ENCODE measurements at places on chromosomes 3 and 15.

DNA sequence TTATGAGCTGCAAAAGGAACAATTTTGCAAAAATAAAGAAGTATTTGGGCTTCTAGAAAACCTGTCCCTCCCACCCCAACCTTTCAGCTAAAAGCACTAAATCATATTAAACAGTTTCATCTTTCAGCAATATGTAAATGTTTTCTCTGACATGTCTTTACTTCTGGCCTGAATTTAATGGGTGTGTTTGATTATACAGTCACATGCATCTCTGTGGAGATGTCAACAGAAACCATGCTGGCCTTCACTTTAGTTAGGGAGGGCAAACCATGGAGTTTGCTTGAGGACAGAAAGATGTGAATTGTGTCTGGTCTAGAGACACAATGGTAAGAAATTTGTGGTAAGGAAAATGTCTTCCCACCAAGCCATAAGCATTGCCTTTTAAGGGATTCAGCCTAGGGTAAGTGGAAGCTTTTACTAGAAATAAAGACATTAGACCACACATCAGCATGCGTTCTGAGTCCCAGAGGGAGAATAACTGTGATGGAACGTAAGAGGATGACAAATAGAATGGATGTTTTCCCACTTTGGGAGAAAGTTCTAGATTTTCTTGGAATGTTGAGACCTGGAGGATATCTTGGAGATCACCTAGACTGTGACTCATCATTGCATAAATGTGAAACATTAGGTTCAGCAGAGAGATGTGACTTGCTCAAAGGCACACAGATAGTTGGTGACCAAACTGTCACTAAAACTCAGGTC, 68.9 kb downstream of the ST8SIA2 start:
- no peak for DNase-seq

DNA sequence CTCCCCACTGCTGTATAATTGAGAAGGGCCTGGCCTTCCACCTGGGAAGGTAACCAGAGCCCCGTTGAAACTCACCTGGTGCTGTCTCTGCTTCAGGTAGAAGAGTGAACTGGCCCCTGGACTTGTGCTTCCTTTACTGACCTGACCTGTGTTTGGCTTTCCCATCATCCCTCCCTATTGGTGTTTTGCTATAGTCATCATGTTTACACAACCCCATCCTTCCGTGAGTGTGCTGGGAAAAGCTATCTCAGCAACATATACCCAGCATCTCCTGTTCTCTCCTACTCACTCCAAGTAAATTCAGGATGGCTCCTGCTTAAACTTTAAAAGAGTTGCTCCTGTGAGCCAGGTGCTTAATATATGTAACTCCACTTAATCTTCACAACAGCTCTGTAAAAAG, 77.2 kb upstream of the TSC22D2 start:
- no peak for DNase-seq

- DNase-seq: no peak
Measured at GRCh38 chr3:116929505-116930222, 220.1 kb downstream of the TUSC7 start.

GRCh38 chr15:67017311-67017710, 48.1 kb upstream of the SMAD3 start:
- DNase-seq: no peak

- DNase-seq: no peak
Measured at GRCh38 chr3:159839561-159840379, 148.9 kb upstream of the IL12A start.

DNA sequence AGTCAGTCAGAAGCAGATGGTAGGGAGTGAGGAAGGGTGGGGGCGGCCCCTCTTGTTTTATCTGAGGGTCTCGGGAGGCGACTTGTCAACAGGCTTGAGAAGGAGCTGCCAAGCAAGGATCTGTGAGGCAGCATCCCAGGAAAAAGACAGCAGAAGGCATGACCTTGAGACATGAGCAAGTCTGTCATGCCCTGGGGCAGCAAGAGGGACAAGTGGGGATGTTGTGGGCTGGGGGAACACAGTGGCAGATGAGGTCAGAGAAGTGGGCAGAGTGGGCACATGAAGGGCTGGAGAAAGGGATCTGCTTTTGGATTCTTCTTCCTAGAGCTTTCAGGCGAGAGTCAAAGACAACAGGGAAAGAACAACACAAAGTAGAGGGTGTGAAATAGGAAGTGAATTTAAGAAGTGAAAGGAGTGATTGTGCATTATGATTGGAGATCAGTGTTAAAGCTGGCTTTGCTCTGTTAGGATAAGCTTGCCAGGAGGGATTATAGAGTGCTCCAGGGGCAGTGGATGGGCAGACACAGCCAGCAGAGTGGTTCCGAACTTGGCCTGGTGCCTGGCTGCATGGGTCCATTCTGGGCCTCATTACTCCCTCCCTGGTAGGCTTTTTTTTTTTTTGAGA, 73.3 kb downstream of the USP13 start:
- DNase-seq: no peak

DNA sequence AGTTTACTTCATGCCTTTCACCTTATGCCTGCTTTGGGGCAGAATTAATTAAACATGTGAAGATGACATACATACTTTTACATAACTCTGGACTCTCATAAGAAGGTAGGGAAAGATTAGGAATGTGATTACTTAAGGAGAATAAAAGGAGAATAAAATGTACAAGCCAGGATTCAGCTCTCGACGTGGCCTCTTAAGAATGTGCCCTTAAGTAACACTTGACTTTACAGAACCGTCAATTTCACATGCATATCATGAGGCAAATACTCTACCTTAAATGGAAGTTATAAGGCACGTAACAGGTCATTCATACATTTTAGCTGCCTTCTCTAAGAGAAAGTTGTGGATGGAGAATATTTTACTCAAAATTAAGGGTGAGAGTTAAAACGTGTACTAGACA, 263.7 kb upstream of the LMCD1 start:
- no peak for DNase-seq

GRCh38 chr15:51759557-51760070, 8.2 kb downstream of the TMOD2 start:
- DNase-seq: no peak

DNA sequence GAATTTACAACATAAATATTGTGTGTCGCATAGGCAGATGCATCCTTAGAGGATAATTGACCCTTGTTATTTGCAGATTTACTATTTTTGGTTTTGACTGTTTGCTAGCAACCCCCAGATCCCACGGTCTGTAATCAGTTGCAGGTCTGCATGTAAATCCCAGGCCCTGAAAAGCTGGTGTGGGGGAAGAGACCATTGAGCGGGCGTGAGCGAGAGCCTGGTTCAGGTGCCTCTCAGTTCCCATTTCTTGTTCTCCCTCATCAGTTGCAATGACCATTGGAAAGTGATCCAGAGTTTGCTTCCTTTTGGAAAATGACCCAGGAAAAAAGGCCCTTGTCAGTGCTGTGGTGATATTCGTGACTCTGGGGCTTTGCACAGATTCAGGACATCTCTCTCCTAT, 238.9 kb downstream of the UACA start:
- no peak for DNase-seq

DNA sequence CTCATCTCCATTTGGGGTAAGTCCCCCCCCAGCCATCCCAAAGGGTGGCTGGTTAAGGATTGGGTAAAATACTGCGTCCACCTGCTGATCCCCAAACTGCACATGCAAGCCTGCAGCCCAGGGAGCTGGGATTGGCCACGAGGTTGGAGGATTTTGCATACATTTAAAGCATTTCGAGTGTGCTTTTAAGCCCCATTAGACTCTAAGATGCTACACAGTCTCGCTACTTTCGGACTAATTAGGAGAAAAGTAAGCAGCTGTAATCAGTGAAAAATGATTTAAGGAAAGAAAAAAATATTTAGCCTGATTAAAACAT, 23.9 kb downstream of the SLC6A6 start:
- no peak for DNase-seq

DNA sequence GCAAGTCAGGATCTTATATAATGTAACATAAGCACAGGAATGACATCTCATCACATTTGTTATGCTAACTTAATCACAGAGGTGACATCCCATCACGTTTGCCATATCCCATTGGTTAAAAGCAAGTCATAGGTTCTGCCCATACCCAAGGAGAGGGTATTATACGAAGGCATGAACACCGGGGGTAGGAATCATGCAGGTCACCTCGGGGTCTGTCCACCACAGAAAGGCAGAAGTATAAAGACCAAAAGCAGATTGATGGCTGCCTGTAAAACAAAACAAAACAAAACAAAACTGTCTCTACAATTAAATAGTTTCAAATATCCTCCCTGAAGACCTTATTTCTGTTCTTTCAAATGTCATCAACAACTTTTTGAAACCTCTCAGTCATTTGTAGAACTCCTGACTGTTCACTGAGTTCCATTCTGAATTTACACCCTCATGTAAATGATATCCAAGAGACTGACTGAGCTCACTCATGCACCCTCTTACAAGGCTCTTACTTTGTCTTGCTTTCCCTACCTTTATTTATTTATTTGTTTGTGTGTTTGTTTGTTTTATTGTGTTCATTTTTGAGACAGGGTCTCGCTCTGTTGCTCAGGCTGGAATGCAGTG, 22.7 kb upstream of the ZNF639 start:
- DNase-seq: no peak

DNA sequence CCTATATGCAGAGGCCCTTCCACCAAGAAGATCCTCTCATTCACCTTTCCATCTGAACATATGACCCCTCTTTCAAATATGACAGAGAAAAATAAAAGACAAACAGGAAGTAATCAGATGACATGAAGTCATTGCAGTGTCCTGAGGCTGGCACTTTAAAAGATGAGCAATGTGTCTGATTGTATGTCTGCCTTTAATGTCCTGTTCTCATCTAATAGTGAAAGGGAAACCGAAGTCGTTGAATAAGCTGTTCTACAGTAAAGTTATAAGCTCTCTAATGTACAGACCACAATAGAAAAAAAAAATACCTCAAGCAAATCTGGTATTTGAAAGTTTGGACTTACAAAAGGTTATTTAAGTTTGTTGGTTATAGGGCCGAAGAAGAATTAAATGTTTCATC, 243.0 kb downstream of the CLSTN2 start:
- DNase-seq: no peak

- DNase-seq: no peak
Measured at GRCh38 chr15:72166716-72167417, 30.7 kb downstream of the GRAMD2A start.

- no peak for DNase-seq
Measured at GRCh38 chr3:42276141-42277132, 10.5 kb upstream of the CCK start.

DNA sequence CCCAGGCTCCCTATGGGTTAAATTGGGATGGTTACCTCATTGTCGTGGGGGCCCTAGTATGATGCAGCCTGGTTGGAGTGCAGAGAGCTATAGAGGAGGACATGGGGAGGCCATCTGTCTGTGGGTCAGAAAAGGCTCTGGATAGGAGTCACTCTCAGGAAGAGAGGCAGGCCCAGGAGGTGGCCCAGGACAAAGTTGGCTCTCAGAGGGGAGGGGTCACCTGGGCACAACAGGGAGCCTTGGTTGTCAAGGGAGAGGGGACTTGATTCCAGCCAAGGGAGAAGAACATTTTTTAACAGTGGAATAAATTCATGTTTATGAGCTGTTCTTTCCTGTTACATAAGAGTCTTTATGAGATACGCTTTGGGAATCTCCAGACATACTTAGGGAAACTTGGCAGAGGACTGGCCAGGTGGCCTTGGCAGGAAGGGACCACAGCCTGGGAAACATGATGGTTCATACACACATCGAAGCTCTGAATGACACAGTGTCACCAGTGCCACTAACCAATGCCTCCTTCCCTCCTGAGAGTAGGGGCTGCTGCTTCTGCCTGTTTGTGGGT, 27.5 kb upstream of the LCTL start:
- no peak for DNase-seq

DNA sequence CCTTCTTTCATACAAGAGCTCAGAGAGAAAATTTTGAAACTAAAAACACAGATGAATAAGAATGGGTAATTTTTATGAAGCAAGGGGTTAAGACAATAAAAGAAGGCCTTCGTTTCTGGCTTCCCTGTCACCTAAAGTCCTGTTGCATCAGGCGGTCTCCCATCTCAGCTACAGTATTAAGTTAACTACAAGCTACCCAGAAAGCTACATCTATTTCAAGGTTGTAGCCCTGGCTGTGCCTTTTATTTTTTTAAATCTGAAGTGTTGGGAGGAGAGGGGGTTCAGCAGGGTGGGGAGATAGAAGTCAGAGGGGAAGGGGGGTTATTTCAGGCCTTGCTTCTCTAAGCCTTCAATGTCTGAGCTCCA, 183.3 kb downstream of the TPRG1 start:
- no peak for DNase-seq

- no peak for DNase-seq
Measured at GRCh38 chr15:89627256-89627970, 27.9 kb downstream of the KIF7 start.

DNA sequence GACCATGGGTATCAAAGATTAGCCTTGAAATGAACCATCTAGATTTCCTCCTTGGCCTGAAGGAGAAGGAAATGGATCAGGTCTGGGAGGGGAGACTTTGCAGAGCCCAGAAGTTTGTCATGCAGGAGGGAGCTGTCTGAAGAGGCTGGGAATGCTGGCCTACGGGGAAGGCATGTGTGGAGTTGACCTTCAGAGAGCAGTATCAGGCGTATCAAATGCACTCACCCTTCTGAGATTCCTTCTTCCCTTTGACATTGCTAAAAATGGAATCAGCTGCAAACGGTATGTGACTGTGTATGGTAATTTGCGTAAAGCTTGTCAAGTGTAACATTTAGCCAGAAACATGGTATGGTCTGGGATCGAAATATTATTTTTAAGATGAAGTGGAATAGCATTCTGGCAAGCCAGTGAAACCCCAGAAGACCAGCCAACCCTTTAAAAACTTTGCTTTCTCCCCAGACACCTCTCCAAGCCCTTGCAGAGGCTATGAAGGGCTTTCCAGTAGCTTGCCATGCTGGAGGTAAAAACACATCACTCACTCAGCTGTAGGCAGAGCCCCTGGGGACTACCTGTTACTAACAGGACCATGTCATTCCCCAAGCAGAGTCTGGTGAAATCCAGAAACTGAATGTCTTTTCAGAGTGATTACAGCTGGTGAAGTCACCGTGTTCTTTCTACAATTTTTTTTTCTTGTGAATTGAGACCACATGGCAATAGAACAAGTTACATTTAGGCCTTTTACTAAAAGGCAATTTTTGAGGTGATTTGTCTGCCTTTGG, 174.7 kb upstream of the SLC24A5 start:
- no peak for DNase-seq

GRCh38 chr15:69340243-69340900, 41.7 kb downstream of the PAQR5 start:
- peak; percentile 58 for DNase-seq

GRCh38 chr3:155363690-155364070, 70.2 kb upstream of the STRIT1 start:
- no peak for DNase-seq

- no peak for DNase-seq
Measured at GRCh38 chr3:88034491-88035275, 24.1 kb downstream of the CGGBP1 start.

DNA sequence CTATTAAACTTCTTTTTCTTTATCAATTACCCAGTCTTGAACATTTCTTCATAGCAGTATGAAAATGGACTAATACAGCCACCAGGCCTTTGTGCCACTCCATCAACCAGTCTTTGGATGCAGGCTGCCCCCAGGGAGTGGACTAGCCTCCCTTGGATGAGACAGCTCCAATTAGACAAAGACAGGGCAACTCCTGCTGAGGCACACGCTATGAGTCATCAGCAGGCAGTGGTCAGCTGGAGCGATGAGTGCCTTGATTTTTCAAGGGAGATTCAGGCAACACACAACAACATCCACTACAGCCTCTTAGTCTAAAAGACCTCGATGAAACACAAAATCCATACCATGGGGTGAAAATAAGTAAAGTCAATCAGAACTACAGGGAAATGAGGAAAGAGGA, 160.1 kb downstream of the ARRDC4 start:
- no peak for DNase-seq
